ENCODE measurements at places on chromosomes 3 and 15.

DNA sequence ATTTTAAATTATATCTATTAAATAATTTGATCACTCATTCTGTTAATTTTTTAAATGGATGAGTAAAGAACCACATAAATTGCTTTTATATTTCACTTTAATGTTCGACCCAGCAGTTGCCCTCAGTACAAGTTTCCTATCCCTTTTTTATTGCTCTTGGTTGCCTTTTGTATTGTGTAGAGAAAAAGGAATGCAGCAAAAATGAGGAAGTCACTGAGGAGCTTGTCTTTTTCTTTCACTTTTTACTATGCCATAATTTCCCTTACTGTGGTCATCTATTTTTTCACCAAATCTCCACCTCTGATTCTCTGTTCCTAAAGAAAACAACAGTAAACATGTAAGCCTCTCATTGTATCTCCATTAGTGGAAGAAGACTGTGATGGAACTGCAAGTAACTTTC, 122.7 kb downstream of the B3GALNT1 start:
- DNase-seq: no peak

DNA sequence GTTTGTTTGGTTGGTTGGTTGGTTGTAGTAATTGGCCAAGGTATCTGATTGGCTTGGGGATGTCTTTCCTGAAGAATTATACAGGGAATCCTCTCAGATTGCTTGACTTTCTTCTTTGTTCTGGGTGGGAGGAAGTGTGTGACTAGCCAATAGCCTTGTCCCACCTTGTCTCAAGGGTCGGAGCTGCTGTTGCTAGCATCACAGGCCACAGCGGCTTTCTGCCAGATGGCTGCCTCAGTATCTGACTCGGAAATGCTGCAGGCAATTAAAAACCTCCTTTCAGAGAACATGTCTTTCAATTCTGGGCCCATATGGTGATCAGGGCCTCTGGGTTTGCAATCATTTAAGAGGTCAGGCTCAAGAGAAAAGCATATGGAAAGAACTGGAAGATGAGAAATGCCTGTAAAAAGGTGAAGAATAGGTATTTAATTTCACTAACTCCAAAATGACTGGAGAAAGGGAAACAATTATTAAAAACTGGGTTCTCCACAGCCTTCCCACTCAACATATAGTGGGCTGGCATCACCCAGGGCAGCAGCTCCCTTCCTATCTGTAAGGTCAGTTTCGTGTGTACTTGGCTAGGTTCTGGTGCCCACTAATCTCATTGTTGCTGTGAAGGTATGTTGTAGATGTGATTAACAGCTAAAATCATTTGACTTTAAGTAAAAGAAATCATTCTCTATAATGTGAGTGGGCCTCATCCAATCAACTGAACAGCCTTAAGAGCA, 32.4 kb downstream of the TGFBR2 start:
- no peak for DNase-seq

DNA sequence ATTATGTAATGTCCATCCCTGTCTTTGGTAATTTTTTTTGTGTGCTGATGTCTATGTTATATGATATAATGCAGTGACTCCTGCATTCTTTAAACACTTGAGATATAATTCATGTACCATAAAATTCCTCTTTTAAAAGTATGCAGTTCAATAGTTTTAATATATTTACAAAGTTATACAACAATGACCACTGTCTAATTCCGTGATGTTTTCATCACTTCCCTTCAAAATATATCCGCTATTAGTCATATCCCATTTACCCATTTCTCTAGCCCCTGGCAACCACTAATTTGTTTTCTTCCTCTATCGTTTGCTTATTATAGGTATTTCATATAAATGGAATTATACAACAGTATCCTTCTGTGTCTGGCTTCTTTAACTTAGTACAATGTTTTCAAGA, 64.9 kb upstream of the SUCLG2 start:
- DNase-seq: no peak

- DNase-seq: no peak
Observed at GRCh38 chr3:32181365-32181764, 57.1 kb upstream of the CMTM8 start.

DNA sequence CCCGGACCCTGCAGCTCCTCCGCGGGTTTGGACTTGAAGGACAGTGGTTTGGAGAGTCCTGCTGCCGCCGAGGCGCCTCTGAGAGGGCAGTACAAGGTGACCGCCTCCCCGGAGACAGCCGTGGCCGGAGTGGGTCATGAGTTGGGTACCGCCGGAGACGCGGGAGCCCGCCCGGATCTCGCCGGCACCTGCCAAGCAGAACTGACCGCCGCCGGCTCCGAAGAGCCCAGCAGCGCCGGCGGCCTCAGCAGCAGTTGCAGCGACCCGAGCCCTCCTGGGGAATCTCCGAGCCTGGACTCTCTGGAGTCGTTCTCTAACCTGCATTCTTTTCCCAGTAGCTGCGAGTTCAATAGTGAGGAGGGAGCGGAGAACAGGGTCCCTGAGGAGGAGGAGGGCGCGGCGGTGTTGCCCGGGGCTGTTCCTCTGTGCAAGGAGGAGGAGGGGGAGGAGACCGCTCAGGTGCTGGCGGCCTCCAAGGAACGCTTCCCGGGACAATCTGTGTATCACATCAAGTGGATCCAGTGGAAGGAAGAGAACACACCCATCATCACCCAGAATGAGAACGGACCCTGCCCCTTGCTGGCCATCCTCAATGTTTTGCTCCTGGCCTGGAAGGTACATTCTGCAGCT, 634 bp downstream of the MINDY2 start:
- DNase-seq: no peak

DNA sequence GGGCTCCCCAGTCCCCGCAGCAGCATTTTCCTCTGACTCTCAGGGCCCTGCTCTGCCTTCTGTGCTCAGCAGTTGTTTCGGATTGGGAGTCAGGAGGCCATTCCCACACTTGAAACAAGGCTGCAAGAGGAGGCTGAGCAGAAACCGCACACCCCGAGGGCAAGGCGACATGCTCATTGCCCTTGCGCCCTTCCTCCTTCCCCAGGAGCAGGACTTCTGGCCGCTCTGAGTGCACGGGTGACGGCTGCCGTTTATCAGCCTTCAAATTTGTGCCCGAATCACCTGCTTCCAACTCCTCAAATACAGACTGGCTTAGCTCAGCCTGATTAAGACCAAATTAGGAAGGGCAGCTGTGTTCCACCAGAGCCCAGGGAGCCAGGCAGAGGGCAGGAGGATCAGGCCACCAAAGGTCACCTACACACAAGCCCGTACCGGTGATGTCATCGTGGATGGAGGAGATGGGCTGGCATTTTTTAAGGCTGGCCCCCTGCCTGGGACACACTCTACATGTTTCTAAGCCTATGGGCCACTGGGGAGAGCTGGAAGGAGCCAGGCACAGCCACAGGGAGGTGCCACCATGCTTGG, 38.1 kb downstream of the TM2D3 start:
- DNase-seq: no peak

DNA sequence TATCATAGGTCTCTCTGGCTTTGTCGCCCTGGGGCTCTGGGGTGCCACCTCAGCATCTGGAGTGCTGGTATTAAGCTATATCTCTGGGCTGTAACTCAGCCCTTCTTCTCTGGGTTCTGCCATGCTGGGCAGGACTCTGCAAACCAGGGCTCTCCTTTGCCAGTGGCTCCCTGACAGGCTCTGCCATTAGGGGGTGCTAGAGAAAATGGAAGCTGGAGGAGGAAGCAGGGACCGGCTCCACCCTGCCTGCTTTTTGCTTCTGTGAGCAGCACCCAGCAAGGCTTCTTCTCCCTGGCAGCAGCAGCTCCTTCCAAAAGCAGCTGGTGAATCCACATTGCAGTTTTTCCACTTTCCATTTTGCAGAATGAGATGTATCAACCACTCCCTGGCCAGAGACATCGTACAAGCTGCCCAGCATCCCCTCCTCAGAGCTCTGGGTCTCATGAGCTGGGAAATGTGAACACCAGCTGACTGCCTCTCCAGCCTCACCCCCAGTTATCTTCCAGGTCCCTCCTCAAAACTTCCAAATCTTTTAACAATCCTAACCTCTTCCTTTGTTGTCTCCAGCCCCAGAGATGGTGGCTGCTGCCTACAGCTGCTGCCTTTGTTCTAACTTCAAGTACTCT, 165.0 kb downstream of the ABHD5 start:
- DNase-seq: peak; percentile 3

DNA sequence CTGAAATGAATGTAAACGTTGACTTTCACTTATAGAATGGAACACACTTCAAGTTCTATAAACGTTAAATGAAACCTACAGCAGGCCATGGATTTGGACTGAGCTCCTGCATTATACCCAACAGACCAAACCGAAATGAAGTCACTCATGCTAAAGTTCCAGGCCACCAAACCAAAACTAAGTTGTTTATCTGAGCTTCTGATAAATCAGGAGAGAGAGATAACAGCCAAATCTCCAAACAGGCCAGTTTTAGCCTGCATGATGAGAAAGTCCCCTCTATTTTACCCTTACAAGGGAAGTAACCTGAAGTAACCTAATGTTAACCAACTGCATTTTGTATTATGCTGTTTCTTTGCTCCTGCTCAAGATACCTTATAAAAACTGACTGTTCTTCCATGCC, 44.5 kb downstream of the DCUN1D1 start:
- no peak for DNase-seq

- DNase-seq: no peak
Observed at GRCh38 chr15:38818157-38818790, 253.7 kb upstream of the RASGRP1 start.

DNA sequence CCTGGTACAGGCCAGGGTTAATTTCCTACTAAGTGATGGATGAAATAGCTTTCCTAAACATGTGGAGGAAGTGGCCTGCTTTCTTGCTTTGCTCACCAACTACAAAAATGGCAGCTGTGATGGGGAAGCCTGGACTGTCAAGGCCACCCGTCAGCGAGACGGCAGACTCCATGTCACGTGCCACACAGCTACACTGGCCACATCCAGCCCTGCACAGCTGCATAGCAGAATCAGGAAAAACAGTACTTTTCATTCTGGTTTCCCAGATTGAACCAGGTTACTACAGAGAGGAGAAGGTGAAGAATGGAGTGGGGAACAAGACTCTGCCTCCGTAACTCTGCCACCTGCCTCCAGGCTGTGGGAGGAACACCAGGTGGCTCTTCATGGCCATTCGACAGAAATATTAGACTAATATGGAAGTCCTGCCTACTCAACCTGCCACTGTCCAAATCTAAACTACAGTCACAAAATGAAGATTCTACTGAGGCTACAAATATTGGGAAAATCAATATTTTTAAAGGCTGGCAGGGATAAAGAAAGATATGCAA, 174.3 kb downstream of the MAGI1 start:
- no peak for DNase-seq

Measured in NCI-H1694 treated with DMSO at 0.1 percent for 48 hours (cell line).